ENCODE measurements at places on chromosomes 3 and 15. TPM values are rescaled to one million over a fixed set of nuclear protein-coding genes. Genes with fewer than 3 reads are reported as not detected.

BNC1 gene
- total RNA-seq = 1.2 TPM

BDH1 gene
- 4.2 TPM for total RNA-seq

STRIT1 gene
- not detected for total RNA-seq

POPDC2 gene
- 0.50 TPM for total RNA-seq

GADL1 gene
- total RNA-seq = not detected

OXTR gene
- 10.4 TPM for total RNA-seq

GP5 gene
- total RNA-seq = not detected

SPTSSB gene
- total RNA-seq = not detected

SLCO2A1 gene
- 0.19 TPM for total RNA-seq

TIMMDC1 gene
- total RNA-seq = 62.7 TPM

PHC3 gene
- total RNA-seq = 17.1 TPM

CHRFAM7A gene
- 7.9 TPM for total RNA-seq

CD96 gene
- not detected for total RNA-seq

CNTN3 gene
- total RNA-seq = not detected

RAB6B gene
- 2.1 TPM for total RNA-seq

LPP gene
- total RNA-seq = 7.9 TPM

PLA2G4D gene
- not detected for total RNA-seq

ABI3BP gene
- total RNA-seq = 0.91 TPM

ZNF80 gene
- not detected for total RNA-seq

DGKG gene
- 8.8 TPM for total RNA-seq

CRBN gene
- 23.6 TPM for total RNA-seq

CCK gene
- total RNA-seq = 1.1 TPM

CADM2 gene
- 0.10 TPM for total RNA-seq

HCLS1 gene
- total RNA-seq = 0.05 TPM

CCRL2 gene
- 0.09 TPM for total RNA-seq

EPHA6 gene
- total RNA-seq = not detected

EIF5A2 gene
- total RNA-seq = 14.3 TPM

ROPN1B gene
- total RNA-seq = not detected

CNBP gene
- total RNA-seq = 366 TPM

NDN gene
- 0.10 TPM for total RNA-seq

UBA7 gene
- total RNA-seq = 0.72 TPM

CP gene
- 7.4 TPM for total RNA-seq

SCN11A gene
- 0.02 TPM for total RNA-seq

ANKRD34C gene
- total RNA-seq = not detected

TEX55 gene
- total RNA-seq = not detected

CPEB1 gene
- 2.9 TPM for total RNA-seq

CCR1 gene
- not detected for total RNA-seq

SLITRK3 gene
- not detected for total RNA-seq

P2RY13 gene
- total RNA-seq = not detected

DPPA2 gene
- total RNA-seq = not detected

SERINC4 gene
- total RNA-seq = not detected

GANC gene
- 7.6 TPM for total RNA-seq

AADAC gene
- 14.2 TPM for total RNA-seq

MAP6D1 gene
- 6.3 TPM for total RNA-seq

GALNT15 gene
- total RNA-seq = 0.10 TPM

CHL1 gene
- total RNA-seq = not detected

IL20RB gene
- total RNA-seq = 1.5 TPM

CPNE9 gene
- total RNA-seq = 0.15 TPM

ARGFX gene
- not detected for total RNA-seq

CLDN16 gene
- total RNA-seq = not detected

SAMMSON gene
- not detected for total RNA-seq

FEZF2 gene
- total RNA-seq = not detected

PPP4R2 gene
- 38.8 TPM for total RNA-seq

PRTG gene
- total RNA-seq = 10.6 TPM

NRROS gene
- total RNA-seq = not detected

SHC4 gene
- total RNA-seq = 0.80 TPM

IL17RE gene
- total RNA-seq = 1.1 TPM

Data from A549 treated with GW870086 at 1 μM for 4 hours (cell line).